CD8-positive, alpha-beta T cell (primary cell): ENCODE measurements at places on chromosomes 12 and 14. TPM values are rescaled to one million over a fixed set of nuclear protein-coding genes. Genes with fewer than 3 reads are reported as not detected.

The TAS2R50 gene
- total RNA-seq, result not detected

GRCh38 chr14:96625426-96625985, 123.3 kb downstream of the PAPOLA start:
- no peak for DNase-seq

The WNT1 gene
- total RNA-seq, result 5.6 TPM

GRCh38 chr14:35416108-35416750, 11.7 kb upstream of the NFKBIA start:
- peak; percentile 88 for DNase-seq

The ASCL4 gene
- not detected for total RNA-seq

The LRRK2 gene
- 0.27 TPM for total RNA-seq

The LRTM2 gene
- not detected for total RNA-seq

The RASSF9 gene
- total RNA-seq, result not detected

DNA sequence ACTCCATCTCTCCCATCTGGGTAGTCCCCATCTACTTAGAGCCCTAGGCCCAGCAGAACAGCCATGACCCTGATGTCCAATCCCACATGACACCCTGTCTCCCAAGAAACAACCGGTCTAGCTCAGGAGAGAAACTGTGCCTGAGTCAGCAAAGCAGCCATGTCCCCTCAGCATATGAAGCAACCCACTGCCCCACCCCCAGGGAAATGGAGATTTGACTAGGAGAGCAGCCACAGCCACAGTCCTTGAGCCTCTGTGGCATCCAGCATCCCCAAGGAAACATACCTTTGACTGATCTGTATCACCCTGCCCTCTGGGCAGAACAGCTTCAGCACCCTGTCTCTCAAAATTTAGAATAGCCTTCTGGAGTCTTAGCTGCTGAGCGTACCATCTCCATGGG, 641.9 kb upstream of the FBXO33 start:
- no peak for DNase-seq

GRCh38 chr12:57604454-57604991, at the start of gene DTX3:
Gene DTX3, plus strand, starts transcription at chr12:57604824. Its CDS starts 1,694 bp downstream, at chr12:57606518.
- peak; percentile 65 for DNase-seq

DNA sequence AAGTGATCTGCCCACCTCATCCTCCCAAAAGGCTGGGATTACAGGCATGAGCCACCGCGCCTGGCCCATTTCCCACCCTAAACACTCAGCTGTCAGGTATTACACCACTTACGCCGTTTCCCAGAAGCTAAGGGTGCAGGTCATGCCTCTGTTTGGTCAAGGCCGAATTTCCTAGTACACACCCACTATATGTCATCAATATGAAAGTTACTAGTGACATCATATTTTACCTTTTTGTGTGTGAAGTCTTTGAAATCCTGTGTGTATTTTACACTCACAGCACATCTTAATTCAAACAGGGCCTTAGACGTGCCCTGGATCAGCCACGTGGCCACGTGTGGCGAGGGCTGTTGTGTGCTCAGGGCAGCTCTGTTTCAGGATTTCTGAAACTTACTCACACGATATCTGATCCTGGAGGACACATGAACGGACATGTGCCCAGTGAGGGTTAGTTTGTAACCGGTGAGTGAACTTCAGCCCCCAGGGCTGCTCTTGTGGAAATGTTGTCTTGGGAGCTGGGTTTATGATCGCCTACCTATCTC, 51.8 kb downstream of the GLT1D1 start:
- DNase-seq, result no peak

DNA sequence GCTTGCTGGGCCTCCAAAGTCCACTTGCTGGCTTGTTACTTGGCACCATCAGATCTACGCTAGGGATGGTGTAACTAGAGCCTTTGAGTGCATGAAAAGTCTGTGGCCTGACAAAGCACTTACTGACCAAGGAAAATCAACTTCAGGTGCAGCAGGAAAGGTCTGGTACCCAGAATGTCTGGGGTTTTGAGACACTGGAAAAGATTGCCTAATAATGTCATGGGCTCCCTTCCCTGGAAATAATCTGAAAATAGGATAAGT, 106.7 kb downstream of the ZFP36L1 start:
- DNase-seq, result no peak

The TESPA1 gene
- 70.9 TPM for total RNA-seq

DNA sequence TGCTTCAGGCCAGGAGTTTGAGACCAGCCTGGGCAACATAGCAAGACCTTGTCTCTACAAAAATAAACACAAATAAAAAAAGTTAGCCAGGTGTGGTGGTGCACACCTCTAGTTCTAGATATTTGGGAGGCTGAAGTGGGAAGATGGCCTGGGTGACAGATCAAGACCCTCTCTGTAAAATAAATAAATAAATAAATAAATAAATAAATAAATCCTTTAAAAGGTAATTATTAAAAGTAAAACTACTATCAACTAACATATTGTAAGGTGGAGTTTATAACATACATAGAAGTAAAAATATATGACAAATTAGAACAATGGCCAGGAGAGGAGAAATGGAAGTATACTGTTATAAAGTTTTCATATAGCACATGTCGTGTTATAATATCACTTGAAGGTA, 33.3 kb upstream of the CLMN start:
- DNase-seq, result no peak

GRCh38 chr12:92639017-92639416, 63.8 kb upstream of the PLEKHG7 start:
- no peak for DNase-seq

- DNase-seq, result no peak
Measured at GRCh38 chr12:106301241-106301610, 1.3 kb upstream of the TCP11L2 start.

GRCh38 chr14:54486685-54487084, 2.1 kb downstream of the GMFB start:
- no peak for DNase-seq

DNA sequence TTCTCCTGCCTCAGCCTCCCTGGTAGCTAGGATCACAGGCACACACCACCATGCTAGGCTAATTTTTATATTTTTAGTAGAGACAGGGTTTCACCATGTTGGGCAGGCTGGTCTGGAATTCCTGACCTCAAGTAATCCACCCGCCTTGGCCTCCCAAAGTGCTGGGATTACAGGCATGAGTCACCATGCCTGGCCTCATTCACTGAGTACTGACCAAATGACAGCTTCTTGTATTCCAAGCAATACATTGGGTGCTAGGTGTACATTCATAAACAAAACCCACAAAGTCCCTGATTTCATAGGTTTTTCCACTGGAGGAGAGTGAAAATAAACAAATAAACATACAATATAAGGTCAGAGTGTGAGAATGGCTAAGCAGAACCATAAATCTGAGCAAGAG, 136.3 kb downstream of the HELB start:
- no peak for DNase-seq

The GPR162 gene
- total RNA-seq, result not detected

The KLRC4 gene
- 14.3 TPM for total RNA-seq

GRCh38 chr12:131094831-131095805, 141.4 kb downstream of the ADGRD1 start:
- DNase-seq, result no peak

DNA sequence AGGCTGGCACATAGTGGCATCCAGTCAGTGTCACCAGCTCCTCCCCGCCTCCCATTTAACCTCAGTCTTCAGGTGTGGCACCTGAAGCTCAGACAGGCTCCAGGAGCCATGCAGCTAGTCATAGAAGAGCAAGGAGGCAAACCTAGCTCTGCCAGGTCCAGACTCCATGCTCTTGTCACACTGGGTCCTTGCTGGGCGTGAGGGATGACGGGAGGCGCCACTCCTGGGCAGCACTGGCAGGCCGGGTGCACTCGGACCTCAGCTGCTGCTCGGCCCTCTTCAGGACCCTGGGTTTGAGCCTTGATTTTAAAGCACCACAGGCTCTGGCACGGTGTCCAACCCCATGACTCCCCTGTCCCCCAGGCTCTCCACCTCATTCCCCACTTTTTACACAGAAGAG, 24.1 kb downstream of the ITPK1 start:
- DNase-seq, result no peak

DNA sequence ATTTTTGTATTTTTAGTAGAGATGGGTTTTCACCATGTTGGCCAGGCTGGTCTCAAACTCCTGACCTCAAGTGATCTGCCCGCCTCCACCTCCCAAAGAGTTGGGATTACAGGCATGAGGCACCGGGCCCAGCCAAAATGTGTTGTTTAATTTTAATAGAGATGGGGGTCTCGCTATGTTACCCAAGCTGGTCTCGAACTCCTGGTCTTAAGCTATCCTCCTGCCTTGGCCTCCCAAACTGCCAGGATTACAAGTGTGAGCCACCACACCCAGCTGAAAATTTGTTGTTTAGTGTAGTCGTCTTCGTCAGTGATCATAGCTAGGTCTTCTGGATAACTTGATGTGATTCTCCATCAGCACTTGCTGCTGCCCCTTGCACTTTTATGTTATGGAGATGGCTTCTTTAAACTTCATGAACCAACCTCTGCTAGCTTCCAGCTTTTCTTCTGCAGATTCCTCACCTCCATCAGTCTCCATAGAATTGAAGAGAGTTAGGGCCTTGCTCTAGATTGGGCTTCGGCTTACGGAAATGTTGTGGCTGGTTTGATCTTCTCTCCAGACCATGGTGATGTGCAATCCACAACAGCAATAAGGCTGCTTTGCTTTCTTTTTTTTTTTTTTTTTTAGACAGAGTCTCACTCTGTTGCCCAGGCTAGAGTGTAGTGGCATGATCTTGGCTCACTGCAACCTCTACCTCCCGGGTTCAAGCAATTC, 13.0 kb downstream of the ISCU start:
- no peak for DNase-seq

The RTL1 gene
- not detected for total RNA-seq

The LMNTD1 gene
- not detected for total RNA-seq

- no peak for DNase-seq
Measured at GRCh38 chr14:60430276-60430675, 55.6 kb downstream of the C14orf39 start.

- DNase-seq, result no peak
Measured at GRCh38 chr14:103223818-103224352, 100.6 kb downstream of the TNFAIP2 start.

DNA sequence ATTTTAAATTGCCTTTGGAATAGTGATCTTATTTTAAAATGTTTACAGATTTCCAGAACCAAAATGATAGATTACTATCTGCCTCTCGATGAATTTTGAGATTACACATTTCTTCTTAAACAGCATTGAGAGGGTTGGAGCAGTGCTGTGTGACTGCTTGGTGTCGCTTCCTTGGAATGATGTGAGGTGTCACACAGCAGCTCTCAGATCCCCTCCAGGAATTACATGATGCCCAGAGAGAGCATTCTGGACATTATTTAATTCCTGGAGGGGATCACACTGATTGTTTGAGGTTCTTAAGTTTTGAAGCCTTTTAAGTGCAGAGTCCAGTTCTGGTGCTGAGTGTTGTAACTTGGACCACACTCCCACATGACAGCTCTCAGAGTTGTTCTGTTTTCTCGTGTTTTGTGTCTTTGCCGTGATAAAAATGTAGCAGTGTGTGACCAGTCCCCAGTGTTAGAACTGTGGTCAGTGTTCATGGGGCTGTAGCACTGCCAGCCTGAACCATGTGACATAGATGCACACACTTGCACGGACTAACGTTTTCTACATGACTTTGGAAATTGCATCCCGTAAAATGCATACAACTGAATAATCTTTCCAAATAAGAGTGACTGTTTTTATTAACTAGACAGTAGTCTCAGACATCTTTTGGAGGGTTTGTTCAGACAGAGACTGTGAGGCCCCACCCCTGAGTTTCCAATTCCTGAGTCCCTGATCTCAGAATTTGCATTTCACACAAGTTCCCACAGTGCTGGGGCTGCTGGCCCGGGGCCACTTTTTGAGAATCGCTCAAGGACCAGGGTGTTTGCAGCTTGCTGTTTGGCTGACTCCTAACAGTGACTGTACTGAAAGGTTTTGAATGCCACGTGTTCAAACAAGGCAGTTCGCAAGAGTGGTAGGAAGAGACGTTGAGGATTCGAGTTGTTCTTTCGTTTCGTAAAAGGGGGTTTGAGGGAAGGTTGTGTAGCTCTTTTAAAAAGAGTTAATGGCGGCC, 26.0 kb downstream of the XRCC3 start:
- no peak for DNase-seq

DNA sequence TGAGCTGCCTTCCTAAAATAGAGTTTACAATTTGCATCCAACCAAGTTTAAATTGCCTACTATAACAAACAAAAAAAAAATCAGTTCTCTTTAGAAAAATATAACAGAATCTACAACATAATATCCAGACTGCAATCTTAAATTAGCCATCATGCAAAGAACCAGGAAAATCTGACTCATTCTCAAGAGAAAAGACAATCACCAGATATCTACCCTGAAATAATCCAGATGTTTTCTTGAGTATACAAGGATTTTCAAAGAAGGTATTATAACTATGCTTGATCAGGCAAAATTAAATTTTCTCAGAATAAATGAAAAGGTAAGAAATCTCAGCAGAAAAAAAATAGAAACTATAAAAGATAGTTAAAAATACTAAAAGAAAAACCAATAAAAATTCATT, 115.6 kb downstream of the CCER1 start:
- DNase-seq, result no peak

- no peak for DNase-seq
Measured at GRCh38 chr14:42353315-42353714, 746.6 kb downstream of the LRFN5 start.

GRCh38 chr12:121578230-121579189, 2.3 kb downstream of the KDM2B start:
- peak; percentile 50 for DNase-seq

GRCh38 chr14:50347521-50347920, 35.4 kb downstream of the DMAC2L start:
- DNase-seq, result no peak

DNA sequence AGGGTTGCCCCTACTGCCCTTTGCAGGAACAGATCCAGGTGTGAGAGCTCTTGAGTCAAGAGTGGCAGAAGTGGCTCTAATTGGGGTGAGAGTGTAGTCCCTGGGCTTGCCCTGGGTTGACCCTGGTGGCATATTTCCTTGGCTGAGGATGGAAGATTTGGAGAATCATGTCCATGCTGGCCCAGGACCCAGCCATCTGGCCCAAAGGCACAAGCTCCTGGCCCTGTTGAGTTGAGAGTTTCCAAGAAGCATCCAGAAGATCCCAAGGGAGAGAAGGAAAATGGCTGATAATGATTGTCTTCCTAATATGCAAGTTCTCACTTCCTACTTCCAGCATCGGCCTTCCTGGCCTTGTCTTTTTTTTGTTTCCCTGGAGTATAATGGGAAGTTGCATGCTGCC, 55.5 kb upstream of the SRSF5 start:
- DNase-seq, result no peak

GRCh38 chr12:53983568-53983949, 1.4 kb upstream of the HOXC10 start:
- no peak for DNase-seq

DNA sequence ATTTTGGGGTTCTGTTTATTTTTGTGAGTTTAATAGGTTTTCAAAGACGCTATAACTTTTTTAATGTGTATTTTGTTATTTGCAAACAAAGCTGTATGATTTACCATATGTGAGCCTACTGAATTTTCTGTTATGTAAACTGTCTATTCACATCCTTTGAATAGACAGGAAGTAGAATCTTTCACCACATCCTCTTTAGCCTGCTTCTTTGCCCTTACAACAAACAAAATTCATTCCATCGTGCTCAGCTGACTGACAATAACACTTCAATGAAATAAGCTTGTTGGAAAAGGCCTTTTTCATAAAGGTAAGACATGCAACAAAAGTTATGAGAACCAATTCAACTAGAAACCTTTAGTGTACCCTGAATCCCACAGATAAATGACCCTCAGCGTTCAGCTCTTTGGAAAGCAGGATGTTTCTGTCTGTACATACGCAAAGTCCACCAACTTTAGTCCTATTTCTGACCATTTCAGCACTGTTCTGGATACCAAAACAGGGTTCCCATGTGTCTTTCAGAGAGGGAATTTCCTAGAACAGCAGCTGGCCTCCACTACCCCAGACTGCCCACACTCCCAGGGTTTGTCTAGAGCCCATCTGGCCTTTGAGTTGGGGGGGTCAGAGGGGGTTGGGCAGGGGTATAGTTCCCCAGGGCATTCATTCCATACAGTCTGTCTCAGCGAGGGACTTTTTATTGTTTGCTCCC, 71.3 kb downstream of the DUSP6 start:
- DNase-seq, result no peak

The KRT73 gene
- 8.1 TPM for total RNA-seq
